ENCODE measurements at places on chromosomes 5 and 9. TPM values are rescaled to one million over a fixed set of nuclear protein-coding genes. Genes with fewer than 3 reads are reported as not detected.
A peak's percentile ranks its signal among the peaks of the same experiment; 100 is the strongest.

The STPG3 gene
- total RNA-seq = not detected

The PTGS1 gene
- 1.3 TPM for total RNA-seq

The LCN1 gene
- not detected for total RNA-seq

The LRRTM2 gene
- total RNA-seq = not detected

The SAXO1 gene
- total RNA-seq = not detected

DNA sequence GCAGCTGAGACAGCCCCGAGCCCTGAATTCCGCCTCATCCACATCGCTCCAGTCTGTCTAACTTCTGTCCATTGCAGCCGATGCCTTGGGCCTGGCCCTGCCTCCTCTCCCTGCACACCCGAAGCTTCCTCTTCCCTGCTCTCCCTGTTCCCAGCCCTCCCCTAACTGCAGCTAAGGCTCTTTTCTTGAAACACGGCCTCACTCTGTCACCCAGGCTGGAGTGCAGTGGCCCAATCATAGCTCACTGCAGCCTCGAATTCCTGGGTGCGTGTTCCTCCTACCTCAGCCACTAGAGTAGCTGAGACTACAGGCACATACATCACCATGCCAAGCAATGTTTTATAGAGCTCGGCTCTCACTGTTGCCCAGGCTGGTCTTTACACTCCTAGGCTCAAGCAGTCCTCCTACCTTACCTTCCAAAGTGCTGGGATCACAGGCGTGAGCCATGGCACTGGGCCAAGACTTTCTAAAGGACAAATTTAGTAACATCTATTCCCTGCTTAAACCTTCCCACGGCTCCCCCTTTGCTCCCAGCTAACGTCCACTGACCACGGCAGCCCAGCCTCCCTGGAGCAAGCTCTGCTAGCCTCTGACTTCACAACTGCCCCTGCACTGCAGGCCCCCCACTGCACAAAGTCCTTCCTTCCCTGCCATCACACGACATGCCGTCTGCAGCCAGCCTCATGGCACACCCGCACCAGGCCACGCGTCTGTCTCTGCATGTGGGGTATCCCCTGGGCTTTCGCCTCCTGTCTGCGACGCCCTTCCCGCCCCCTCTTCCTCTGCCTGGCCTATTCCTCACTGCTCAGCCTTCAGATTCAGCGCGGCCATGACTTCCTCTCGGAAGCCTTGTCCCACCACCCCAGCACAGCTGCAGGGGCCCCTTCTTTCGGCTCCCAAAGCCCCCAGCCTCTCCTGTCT is 28.6 kb downstream of the LAMC3 start:
- DNase-seq = no peak

DNA sequence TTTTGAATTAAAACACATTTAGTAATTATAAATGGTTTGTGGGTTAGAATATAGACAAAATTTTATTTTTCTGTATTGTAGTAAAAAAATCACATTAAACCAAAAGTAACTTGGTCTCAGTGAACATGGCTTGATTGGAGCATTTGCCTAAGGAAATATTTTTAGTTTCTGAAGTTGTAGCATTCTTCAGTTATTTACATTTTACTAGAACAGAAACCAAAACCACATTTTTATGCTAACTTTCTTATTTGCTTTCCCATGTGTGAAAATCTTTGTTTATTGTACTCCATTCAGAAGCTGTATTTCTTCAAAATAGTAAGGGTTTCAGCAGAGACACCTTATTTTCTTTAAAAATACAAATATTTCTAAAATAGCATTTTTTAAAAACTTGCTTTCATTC is 129.9 kb downstream of the SGCD start:
- no peak for DNase-seq

GRCh38 chr9:82706786-82707185 is 356.2 kb downstream of the RASEF start:
- DNase-seq = peak; percentile 21

DNA sequence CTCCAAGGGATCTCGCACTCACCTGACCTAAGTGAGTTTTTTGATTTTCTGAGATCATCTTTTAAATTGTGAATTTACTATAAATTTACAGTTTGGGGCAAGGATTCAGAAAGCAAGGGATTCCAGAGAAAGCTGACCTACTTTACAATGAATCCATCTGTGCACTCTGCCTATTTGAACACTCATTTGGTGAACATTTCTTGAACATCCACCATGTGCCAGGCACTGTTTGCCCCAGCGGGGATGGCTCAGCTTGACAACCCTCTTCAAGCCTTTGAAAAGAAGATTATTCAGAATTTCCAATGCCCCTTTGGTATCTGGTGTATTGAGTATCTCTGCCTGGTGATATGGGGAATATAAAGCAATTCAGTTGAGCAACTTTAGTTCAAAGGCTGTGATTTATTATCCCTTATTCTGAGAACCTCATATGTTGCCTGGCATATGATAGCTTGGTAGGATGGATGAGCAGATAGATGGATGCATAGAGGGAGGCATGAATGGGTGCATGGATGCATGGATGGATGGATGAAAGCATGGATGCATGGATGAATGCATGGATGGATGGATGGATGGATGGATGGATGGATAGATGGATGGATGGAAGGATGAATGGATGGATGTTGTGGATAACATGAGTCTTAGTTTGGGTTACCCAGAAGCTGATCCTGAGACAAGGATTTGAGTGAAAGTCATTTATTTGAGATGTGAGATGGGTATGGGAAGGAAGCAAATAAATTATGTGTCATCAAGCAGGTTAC is 149.7 kb upstream of the ZNF366 start:
- no peak for DNase-seq

- DNase-seq = no peak
These were observed 97.0 kb upstream of the SPRY4 start for GRCh38 chr5:142421621-142422397.

DNA sequence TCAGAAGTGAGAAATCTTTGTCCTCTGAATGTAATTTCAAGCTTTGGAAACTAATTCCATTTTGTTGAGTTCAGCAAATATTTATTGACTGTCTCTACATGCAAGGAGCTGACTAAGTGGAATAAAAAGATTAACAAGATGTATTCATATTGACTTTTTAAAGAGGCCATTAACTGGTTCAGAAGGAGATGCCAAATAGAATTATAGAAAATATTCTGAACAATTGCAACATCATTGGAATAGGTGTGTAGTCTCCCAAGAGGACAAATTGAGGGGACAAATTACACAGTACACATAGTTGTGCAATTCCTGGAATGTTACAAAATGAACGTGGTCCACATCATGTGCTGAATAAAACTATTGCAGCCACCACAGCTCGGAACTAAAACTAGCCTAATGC is 224.2 kb downstream of the NPR3 start:
- DNase-seq = no peak

GRCh38 chr5:143495821-143496275 is 92.4 kb upstream of the NR3C1 start:
- no peak for DNase-seq

- DNase-seq = no peak
These were observed 38.4 kb downstream of the TMEM252 start for GRCh38 chr9:68502279-68502678.

- DNase-seq = no peak
These were observed 159.0 kb downstream of the TUSC1 start for GRCh38 chr9:25519286-25519685.

GRCh38 chr5:104541141-104541785 is 978.7 kb upstream of the NUDT12 start:
- no peak for DNase-seq

DNA sequence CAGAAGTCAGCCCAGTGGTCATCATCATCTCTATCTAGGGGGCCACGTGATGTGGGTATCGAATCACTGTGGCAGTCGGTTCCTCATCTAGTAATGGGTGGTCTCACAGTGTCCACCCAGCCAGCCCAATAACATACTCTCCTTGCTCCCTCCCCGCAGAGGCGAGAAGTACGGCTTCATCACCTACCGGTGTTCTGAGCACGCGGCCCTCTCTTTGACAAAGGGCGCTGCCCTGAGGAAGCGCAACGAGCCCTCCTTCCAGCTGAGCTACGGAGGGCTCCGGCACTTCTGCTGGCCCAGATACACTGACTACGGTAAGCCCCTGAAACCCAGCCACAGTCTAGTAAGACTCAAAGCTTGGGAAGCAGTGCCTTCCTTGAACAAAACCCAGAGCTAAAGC is 99.0 kb downstream of the PDE6A start:
- DNase-seq = no peak

- DNase-seq = no peak
These were observed 141.1 kb upstream of the LRRTM2 start for GRCh38 chr5:139016186-139016585.

DNA sequence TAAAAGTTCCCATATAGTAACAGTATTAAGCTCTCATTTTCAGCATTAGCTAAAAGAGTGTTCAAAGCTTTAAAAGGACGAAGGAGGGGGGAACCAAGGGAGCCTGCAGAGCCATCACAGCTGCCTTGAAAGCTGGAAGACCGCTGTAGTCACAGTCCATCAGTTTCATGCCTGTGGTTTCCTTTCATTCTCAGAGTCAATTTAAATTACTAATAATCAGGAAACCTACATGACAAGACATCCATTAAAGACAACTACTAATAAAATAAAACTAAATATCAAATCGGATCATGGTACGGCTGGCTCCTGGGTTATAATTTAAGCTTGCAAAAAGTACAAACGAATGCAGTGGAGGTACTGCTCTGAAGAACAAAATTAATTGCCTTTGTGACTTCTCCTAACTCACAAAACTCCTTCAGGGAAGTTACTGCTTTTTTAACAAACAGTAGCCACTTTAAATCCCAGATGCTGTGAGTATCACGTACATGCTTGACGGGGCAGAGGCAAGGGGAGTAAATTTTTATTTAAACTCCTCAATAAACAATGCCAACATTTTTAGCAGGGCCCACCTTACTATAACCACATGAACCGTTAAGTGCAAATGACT is 213.5 kb downstream of the DENND1A start:
- no peak for DNase-seq

DNA sequence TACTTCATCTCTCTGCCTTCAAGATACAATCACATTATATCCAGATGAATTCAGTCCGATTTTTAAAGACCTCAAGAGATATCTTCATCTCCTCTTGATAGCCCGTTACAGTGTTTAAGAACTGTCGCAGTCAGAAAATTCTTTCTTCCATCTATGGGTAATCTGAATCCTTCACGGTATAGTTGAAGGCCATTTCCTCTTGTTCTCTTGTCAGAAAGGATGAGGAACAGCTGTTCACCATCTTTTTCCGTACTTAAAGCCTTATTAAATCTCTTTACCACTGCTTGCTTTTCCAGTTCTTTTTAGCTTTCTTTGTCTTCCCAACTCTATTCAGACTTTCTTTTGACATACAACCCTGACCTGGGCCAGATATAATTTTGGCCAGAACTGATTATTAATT is 121.8 kb downstream of the XRCC4 start:
- no peak for DNase-seq

DNA sequence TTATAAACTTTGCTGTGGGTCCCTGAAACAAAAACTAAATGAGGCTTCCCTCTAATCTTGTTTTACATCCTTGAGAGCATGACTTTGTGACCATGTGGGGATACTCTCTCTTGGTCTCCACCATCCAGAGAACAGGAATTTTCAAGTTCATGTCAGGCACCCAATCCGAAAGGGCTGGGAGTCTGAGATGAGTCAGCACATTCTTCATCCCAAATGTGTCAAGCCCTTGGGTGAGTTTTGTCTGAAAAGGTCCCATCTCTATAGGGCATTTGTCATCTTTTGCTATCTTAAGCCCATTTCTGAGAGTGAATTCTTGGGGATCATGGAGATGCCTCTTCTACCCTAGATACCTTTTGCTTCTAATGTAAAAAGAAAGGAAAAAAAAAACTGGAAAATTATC is 26.9 kb upstream of the RAPGEF6 start:
- no peak for DNase-seq

GRCh38 chr5:73783828-73784227 is 157.8 kb downstream of the ARHGEF28 start:
- DNase-seq = no peak

GRCh38 chr5:67416133-67416937 is 219.7 kb upstream of the CD180 start:
- DNase-seq = peak; percentile 36

DNA sequence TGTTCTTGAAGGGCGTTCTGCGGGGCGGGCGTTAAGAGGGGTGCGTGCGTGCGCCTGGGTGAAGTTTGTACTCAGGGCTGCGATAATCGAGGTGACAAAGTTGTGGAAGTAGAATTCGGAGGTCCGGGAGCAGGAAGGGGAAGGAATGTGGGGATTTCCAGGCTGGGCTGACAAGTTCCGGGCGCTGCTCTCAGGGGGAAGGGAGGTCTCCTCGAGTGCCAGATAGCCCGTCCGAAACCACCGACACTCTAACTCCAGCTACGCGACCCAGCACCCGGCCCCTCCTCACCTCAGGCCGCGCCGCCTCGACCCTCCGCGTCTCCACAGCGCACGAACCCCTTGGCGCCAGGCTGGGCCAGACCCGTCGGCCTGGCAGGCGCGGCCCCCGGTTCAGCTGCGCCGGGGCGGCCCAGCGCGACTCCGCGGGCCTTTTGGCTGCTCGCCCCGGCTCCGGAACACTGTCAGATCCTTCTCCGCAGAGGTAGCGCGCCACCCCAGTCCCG is at the start of gene IL6ST:
TSS of gene IL6ST (minus strand) at position 469 of the 503 bp plus-strand sequence. CDS start 18,685 bp downstream, outside the sequence.
- DNase-seq = peak; percentile 89

- no peak for DNase-seq
These were observed 95.6 kb downstream of the PALM2AKAP2 start for GRCh38 chr9:109875495-109876129.

DNA sequence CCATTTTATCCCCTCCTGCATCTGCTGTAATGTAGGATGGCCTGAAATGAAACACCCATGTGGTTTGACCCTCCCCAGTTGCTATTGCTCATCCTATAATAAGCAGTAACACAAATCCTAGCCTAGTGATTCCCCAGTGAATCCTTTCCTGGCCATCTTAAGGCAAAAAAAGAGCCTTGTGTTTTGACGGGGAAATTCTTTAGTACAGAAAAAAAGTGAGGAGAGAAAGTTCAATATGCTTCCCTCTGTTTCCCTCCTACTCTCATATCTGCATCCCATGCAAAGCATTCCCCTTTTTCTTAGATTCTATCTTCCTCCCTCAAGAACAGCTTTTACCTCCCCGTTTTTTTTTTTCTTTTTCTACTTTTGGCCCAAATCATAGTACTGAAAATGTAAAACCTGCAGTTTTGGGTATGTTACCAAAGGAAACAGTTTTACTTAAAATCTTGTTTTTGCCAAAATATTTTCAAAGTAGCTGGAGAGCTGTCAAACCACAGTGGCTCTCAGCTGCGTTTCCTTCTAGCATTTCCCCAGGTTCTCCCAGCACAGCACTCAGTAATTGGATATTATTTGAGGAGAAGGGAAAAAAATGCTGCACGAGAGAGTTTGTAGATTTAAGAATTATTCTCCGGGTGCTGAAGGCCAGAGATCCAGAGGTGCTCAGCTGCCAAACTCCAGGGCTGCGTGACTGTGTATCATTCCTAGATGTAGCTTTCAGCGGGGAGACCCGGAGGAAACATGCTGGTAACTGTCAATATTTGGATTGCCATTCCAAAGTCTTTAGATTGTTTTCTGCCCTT is 321.4 kb downstream of the NPR3 start:
- DNase-seq = no peak

DNA sequence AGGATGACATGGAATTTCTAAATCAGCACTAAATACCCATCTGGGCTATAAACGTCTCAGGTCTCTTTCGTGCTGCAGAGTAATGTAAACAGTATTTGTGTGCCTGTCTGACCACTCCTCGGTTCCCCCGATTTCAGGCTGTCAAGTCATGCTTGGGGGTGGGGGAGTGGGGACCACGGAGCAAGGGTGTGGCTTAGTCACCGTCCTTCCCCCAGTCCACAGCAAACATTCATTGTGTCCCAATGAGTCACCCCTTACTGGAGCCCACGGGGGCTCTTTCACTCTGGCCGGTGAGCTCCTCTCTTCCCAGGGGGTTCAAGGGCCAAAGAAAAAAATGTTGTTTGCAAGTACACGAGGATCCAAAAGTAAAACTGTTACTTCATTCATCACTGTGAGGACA is 72.4 kb upstream of the ICE1 start:
- no peak for DNase-seq

Data from GM23338 (cell line).